Common myeloid progenitor, CD34-positive (primary cell): ENCODE measurements at places on chromosomes 7 and 10.

DNA sequence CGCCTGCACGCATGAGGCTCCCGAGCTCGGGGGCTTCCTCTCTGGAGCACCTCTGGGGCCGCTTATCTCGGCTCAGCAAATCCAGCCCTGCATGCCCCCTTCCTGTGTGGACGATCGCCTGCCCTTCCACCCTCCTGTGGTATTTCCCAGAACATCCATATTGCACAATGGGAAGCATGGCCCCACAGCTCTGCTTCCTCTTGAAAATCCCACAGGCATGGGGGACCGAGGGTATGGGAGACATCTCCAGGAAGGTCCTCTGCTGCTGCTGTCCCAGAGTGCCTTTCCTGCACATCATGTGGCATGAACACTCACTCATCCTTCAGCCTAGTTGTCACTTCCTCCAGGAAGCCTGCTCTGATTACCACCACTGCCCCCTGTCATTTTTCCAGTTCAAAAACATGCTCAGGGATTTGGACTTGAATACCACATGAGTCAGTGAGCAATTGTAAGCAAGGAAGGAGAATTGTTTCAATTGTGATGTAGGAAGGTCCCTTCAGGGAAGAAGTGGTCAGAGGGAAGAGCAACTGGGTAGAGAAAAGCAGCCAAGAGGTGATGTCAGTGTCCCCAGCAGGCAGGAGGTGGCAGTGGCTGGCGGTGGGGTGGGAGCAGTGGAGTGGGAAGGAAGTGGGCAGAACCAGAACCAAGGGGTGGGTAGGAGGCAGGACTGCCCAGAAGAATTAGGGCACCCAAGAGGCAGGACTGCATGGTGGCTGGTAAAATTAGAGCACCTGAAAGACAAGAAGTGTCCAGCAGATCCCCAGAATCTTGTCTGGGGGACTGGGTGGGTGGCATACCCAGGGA, 67.5 kb upstream of the ZMIZ1 start:
- no peak for DNase-seq

DNA sequence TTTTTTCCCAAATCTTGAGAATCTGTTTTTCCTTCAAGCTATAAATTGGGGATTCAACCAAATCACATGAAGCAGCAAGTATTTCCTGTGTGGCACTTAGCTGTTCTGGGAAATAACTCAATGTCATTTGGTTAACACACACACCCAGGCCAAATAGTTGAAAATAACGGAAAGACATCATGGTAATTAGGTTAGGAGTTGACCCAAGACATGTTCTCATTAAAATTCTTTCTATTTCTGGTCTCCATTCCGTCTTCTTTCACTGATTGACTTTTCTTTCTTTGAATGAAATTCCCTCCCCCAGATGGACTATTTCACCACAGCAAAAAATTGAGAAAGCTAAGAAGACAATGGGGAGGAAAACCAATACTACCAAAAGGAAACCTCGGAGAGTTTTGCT, 30.5 kb downstream of the NRP1 start:
- DNase-seq, result no peak

DNA sequence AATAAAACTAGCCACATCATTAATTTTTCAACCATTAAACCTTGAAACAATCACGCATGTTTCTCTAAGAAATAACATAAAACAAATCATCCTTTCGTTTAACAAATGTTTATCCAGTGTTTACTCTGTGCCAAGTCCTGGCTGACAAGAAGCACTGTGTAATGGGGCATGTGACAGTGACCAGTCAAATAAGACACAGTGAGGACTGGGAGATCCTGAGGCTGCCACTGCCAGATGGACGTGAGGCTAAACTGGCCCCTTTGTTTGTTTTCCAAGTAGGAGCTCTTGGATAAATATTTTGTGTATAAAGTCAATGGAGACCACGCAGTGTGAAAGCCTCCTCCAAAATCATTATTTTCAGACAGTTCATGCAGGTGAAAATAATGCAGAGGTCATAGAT, 626.2 kb downstream of the SUGCT start:
- no peak for DNase-seq

- DNase-seq, result peak; percentile 39
Measured at GRCh38 chr7:90736968-90737939, 141.1 kb downstream of the CDK14 start.

DNA sequence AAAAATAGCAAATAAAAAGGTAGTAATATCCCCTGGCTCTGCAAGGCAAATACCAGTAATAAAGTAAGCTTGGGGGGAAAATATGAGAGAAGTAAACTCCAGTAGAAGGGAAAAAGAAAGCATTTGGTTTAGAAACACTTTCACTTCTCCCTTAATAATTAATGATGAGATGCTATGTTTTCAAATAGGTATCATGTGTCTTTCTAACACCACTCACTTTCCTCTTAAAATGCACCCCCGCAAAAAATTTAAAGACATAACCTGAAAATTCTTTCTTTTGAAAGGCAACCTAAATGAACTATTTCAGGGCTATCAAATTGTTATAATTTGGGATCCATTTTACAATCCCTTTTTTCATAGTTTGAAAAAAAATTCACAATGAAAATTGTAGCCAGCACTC, 240.3 kb downstream of the SNX10 start:
- no peak for DNase-seq

DNA sequence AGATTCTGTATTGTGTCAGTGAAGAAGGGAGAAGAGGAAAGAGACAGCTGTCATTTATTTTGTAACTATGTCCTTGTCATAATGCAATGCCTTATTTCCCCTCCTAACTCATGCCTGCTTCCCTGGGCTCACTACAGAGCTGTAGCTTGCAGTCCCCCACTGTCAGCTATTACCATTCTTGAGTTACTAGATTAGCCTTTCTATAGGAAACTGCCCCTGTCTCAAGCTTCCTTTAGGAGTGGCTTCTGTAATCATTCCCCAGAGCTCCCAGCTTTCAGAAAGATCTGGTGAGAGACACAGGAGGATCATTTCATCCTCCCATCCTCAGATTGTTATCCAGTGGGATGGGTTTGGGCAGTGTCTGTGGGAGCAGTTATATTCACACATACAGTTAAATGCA, 32.4 kb upstream of the SMKR1 start:
- DNase-seq, result no peak

- no peak for DNase-seq
Measured at GRCh38 chr10:62726638-62727037, 77.9 kb upstream of the ADO start.

DNA sequence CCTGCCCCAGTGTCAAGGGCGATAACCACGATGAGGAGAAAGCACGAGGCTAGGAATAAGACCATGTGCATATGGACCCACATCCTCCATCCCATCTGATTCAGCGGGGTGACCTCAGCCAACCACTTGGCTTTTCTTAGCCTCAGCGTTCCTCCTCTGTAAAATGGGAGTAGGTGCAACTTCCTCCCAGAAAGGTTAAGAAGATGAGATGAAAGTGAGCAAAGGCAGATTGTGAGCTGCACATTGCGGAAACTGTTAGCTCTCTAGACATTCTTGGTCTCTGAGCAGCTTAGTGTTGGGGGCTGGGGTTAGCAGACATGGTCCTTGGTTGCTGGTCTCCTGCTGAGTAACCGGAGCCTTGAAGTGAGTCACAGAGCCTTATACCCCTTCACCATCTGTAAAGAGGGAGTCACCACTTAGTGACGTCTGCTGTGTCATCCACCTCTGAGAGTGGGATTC, 497.3 kb upstream of the GALNT17 start:
- no peak for DNase-seq

- DNase-seq, result no peak
Measured at GRCh38 chr10:117761695-117762094, 219.1 kb downstream of the EMX2 start.

GRCh38 chr10:77717336-77717735, 79.7 kb upstream of the KCNMA1 start:
- no peak for DNase-seq

- DNase-seq, result no peak
Measured at GRCh38 chr7:13904689-13905088, 84.8 kb downstream of the ETV1 start.

GRCh38 chr10:111485767-111486166, 408.9 kb downstream of the ADRA2A start:
- DNase-seq, result no peak
